Esophagus squamous epithelium (tissue), 5 donors: ENCODE measurements at places on chromosomes 1 and 21.
A peak's percentile ranks its signal among the peaks of the same experiment; 100 is the strongest.

GRCh38 chr1:91171898-91172297, 150.1 kb upstream of the ZNF644 start:
- DNase-seq = no peak

DNA sequence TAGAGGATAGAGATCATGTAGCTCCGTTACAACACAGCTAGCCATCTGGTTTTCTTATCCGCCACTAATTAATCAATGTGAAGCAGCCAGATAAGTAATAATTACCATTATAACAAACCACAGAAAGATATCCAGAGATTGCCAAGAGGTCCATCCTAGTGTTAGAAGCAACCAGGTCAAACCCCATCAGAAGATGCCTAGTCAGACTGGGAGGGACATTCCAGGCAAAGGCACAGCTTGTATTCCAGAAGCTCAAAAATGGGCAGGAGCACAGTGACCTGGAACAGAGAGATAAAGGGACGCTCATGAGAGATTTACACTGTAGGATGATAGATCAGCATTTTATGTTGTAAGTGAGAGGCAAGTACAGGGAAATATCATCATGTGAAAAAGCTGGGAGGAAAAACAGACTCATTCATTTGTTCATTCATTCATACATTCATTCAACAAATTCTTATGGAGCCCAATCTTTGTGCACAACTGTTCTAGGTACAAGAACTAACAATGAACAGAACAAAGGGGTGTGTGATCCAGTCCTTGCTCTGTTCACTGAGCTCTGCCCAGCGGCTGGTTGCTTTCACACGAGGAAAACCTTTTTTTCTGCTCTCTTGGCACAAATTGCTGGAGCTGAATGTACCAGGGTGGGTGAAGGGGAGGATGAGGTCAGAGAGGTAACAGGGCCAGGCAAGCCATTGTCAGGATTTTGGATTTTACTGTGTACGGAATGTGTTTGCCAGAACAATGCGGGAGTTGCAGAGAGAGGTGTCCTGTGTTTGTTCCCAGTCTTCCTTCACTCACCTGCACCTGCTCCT, 240.8 kb upstream of the FGGY start:
- DNase-seq = no peak

GRCh38 chr1:100036718-100037655, 67.2 kb downstream of the SLC35A3 start:
- DNase-seq = no peak

DNA sequence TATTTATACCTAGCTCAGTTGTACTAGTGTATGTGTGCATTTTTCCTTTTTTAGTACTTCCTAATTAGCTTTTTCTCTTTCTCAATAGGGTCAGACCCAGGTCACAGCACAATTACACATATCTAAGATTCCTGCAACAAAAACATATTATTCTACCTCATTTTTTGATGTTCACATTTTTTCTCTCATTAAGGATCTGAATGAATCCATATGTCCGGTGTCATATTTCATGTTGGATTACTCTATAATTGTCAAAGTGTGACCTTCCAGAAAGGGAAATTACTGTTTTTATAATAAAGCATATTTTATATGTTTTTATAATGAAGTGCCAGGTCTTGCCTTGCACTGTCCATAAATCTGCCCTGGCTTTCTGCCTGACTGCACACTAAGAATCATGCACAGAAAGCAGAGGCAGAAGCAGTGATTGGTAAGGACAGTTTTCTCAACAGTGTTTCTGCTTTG, 143.7 kb downstream of the KCNT2 start:
- DNase-seq = no peak

GRCh38 chr21:44778094-44778493, 23.5 kb downstream of the UBE2G2 start:
- DNase-seq = no peak

- no peak for DNase-seq
These were observed 92.1 kb downstream of the OBSCN start for GRCh38 chr1:228299901-228300300.

DNA sequence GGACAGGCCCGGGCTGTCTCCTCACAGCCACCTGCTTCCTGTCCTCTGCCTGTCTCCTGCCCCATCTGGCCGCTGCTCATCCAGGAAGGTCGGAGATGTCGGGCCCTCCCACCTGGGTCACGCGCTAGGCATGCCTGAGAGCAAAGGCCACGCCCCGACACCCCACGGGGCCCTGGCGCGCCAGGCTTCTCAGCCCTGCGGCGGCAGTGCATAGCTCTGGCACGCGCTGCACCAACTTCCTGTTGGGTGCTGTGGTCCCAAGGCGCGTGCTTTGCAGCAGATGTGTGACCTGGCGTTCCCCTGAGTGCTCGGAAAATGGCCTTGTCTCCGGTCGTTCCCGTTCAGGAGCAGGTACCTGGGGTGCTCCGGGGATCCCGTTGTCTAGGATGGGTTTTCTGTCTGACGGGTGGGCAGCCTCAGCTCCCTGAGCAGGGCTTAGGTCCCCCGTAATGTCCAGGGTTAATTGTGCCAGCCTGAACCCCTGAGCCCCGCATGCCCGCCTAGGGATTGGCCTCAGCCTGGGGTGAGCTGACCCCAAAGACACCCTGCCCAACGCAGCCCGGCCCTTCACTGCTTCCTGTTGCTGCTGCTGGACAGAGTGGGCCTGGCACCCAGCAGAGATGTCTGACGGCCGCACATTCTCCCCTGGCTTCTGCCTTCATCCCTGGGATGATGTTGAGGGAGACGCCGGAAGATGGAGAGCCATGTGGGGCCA, 19.4 kb upstream of the KCNAB2 start:
- peak; percentile 63 for DNase-seq

GRCh38 chr1:54571803-54572541, 23.9 kb downstream of the ACOT11 start:
- DNase-seq = no peak

DNA sequence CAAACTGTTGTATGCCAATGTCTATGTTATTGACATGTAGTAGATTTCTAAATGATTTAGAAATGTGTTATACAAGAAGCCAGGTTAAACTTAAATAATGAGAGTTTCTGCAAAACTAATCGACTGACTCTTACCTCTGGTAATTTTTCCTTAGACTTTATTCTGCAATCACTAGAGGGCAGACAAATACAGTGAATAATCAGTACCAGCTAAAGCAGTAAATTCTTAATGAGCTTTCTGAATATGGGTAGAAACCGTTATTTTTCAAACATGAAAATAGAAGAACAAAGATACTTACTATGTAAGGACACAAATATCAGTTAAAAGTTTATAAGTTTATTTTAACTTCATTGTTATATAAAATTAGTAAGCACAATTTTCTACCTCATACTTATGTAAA, 97.9 kb upstream of the RGS1 start:
- DNase-seq = no peak

GRCh38 chr1:149949911-149950310, 13.2 kb upstream of the MTMR11 start:
- no peak for DNase-seq

DNA sequence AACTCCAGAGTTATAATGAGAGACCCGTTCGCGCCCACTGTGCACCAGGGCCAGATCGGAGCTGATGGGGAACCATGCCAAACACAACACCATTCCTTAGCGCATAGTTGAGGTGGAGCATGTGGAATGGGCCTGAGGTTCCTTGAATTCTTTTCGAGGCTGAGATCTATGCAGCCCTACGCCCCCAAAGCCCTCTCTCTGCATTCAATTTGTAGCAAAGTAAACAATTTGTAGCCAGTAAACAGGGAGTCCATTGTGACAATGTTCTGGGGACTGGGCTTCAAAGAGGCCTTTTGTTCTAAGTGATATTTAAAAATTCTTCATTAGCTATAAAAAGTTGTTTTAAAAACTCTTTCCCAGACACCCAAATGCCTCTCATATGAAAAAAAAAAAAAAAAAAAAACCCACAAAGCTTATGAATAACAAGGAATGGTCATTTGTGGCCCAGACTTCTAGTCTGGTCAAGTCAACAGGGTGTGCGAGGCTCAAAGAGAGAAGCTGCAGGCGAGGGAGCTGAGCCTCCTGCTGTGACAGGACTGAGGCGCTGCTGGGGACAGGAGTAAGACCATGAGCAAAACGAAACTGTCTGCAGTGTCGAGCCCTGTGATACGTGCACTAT, 30.6 kb upstream of the KCNE2 start:
- no peak for DNase-seq

DNA sequence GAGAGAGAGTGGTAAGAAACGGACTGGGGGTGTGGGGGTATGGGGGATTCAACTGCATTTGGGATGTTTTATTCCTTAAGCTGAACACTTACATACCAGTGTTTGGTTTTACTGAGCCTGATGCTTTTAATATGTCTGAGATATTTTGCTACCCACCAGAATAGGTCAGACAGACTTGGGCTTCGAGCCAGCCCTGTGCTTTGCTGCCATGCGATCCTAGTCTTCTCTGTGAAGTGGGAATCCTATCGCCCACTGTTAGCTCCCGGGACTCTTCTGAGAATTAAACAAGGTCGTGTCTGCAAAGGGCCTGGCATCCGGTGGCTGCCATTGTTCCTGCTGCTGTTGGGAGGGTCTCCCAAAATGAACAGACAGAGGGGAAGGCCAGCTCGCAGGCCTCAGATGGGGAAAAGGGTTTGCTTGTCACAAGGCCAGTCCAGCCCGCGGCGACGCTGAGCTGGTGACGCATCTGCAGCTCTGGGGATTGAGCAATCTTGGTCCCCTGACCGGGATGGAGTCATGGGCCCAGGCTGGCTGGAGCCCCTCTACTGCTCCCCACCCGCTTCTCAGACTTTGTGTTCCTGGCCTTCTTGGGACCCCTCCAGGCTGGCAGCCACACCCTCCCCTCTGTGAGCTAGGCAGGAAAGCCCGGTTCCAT, 26.9 kb upstream of the ECE1 start:
- no peak for DNase-seq

- no peak for DNase-seq
These were observed 230.3 kb downstream of the CHRM3 start for GRCh38 chr1:239616673-239617072.

- no peak for DNase-seq
These were observed 227.3 kb upstream of the TMEM51 start for GRCh38 chr1:14926229-14926628.

DNA sequence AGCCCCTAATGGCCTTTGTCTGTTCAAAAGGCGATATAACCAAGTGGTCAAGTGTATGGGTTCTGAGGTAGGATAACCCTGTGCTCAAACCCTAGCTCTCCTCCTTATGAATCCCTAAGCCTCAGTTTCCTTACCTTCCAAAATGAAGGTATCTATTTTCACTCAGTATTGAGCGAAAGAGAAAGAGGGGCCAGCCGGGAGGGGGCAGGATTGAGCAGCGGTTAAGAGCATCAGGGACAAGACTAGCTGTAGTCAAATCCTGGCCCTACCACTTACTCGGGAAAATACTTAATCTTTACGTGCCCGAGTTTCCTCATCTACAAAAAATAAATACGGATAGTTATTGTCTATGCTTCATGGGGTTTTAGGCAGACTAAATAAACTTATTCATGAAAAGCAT, 25.7 kb downstream of the LY9 start:
- DNase-seq = no peak

GRCh38 chr1:172382990-172383389, 37.5 kb upstream of the C1orf105 start:
- DNase-seq = no peak

DNA sequence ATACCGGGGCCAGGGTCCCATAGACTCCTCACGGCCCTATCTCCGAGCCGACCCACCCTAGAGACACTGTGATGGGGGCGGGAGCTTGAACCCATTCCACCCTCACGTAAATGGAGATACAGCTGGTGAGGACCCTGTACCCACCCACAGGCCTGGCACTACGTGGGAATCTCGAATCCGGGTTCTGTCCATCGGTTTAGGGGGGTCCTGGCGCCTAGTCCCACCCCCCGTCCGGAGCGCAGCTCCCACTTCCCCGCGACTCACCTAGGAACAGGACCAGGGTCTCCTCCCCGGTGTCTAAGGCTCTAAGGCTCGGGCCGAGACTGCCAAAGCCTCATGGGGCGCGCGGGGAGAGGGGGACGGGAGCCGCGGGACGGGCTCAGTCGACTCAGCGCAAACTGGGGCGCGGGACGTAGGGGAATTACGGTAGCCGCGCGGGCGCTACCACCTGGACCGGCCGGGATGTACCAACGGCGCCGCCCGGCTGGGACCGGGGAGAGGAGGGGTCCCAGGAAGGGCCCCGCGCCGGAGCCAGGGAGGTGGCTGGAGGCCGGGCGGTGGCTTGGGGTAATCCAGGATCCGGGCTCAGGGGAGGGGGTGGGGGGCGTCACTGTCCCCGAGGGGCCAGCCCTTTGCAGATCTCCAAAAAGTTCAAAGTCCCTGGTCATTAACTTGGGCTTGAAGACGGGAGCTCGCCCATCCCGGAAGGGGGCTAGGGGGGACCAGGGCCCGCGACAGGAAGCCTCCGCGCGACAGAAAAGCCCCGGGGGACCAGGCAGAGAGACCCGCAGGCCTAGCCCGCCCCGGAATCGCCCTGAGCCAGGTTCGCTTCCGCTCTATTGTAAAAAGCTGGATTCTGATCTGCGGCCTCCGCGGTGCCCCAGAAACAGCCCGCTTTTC, 1.0 kb downstream of the PLEKHG5 start:
- no peak for DNase-seq

- DNase-seq = no peak
These were observed 137.7 kb downstream of the COL11A1 start for GRCh38 chr1:102970496-102971078.

- DNase-seq = no peak
These were observed 5.5 kb upstream of the CFAP410 start for GRCh38 chr21:44344541-44345183.

GRCh38 chr1:170836141-170836540, 99.2 kb upstream of the MROH9 start:
- DNase-seq = no peak

DNA sequence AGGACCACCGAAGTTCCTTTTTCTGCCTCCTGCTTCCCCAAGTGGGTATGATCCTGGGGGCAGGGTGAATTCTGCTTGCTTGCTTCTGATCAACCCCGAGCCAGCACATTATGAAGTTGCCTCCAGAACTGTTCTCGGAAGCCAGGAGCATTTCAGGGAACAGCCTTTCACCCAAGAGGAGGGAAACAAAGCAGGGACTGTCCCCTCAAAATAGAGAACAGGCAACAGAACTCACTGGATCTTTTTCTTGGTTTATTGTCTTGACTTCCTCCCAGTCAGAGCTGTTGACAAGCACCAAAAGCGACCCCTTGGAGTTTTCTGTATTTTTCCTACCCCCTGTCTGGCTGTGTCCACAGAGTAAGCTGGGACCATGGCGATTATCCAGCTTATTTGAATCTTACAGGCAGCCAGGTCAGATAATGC, 258.3 kb upstream of the SGIP1 start:
- DNase-seq = no peak

- DNase-seq = no peak
These were observed 115.0 kb upstream of the GALNT2 start for GRCh38 chr1:229951856-229952534.

DNA sequence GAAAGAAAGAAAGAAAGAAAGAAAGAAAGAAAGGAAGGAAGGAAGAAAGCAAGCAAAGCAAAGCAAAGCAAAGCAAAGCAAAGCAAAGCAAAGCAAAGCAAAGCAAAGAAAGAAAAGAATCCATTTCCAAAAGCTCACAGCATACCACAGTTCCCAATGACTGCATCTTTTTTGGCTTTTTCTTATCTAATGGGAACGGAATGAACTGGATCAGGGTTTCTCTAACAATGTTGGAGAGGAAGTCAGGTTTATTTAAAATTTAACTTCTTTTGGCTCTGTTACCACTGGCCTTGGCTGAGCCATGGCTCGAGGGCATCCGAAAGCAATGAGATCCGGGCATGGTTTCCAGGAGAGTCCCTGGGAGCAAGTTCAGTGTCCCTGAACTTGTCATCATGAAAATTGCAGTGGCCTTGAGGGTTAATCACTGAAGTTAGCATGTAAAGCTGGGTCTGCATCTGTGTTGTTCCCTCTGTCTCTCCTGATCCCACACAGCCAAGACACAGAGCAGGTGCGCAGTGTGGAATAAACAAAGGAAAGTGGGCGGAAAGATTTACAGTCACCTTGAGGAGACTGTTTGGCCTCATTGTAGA, 34.6 kb upstream of the CTPS1 start:
- DNase-seq = no peak
